ENCODE measurements at places on chromosomes 5 and 9. TPM values are rescaled to one million over a fixed set of nuclear protein-coding genes. Genes with fewer than 3 reads are reported as not detected.

Gene MSH3
- 14.4 TPM for polyA plus RNA-seq

Gene SLC36A2
- polyA plus RNA-seq = 0.04 TPM

Gene PKD2L2
- polyA plus RNA-seq = 0.35 TPM

Gene SREK1
- polyA plus RNA-seq = 186 TPM

DNA sequence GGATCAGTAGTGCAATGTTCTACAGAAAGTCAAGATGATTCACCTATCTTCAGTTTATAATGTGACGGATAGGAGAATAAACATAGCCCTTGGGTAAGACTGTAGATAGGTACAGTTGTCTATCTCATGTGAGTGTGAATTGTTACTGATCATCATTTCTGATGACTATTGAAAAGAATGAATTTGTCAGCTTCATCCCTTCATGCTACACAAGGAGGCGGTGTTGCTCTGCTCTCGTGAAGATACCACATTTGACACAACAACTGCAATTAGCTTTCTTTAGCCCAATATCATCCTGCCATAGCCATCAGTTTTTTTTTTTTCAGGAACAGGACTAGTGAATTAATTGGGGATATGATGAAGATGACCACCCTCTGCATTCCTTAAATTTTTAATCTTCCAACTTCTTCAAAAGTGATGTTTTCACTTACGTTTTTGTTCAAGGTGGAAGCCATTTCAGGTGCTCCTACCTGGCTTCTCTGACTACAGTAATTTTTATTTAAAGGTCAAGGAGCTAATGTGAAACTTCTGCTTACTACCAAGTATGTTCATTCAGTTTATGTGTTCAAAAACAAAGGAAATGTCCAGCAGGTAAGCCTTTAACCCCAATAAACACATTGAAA, 152.9 kb upstream of the MOCS2 start:
- no peak for DNase-seq

- DNase-seq = no peak
Measured at GRCh38 chr5:173180331-173180730, 36.0 kb downstream of the BNIP1 start.

GRCh38 chr9:79990536-79990935, 418.8 kb downstream of the TLE4 start:
- no peak for DNase-seq

DNA sequence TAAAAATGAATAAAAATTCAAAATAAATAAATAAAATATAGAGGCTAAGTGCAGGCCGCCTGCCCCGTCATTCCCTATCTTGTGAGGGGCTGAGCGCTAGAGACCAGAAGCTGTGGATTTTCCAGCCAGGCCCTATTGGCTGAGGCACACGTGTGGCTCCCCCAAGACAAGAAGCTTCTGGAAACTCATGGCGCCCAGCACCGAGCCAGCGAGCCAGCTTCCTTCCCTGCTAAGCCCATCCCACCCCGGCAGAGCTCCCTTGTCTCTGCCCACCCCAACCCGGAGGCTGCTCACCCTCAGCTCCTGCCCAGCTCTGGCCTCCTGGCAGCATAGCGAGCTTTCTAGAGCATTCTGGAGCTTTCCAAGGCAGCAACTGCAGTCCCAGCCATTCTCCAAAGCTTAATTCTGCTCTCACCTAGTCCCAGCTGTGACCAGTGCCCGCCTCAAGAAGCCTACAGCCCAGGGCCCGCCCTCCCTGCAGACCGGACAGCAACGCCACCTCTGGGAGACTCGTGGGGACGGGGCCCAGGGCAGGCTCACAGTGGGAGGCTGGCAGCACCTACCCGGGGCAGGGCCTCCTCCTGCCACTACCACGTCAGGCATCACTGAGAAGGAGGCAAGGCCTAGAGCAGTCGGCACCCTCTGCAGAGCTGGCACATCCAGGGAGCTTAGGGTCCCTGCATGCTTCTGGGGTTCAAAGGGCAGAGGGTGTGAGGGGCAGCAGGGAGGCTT, 23.2 kb upstream of the TMEM250 start:
- DNase-seq = no peak

DNA sequence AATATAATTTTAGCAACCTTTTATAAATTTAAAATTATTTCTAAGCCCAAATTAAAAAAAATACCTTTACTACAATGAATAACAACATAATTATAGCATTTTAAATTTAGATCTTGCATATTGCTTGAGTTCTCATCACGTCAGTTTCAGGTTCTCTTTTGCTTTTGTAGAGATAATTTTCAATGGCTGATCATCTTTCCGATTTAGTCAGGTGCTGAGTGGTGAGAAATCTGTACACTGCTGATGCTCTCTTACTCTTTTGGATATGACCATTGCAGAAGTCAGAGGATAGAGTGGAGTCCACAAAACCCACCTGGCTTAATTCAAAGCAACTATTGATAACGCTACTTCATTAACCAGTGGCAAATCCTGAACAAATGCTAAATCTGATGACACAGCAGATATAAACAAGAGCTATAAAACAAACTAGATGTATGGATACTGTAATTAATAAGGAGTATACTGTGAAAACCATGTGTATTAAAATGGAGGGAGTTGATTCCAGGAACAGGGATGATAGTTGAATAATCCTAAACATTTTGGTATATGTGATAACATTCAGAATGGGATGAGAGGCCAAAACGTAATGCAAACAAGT, 394.8 kb downstream of the CSNK1G3 start:
- no peak for DNase-seq

- DNase-seq = no peak
Measured at GRCh38 chr9:108212184-108212583, 643.6 kb downstream of the ACTL7B start.

Measured in right lung (tissue), 10 donors.